ENCODE measurements at places on chromosomes 12 and 14.

- no peak for DNase-seq
Observed at GRCh38 chr12:131112021-131112420, 158.3 kb downstream of the ADGRD1 start.

DNA sequence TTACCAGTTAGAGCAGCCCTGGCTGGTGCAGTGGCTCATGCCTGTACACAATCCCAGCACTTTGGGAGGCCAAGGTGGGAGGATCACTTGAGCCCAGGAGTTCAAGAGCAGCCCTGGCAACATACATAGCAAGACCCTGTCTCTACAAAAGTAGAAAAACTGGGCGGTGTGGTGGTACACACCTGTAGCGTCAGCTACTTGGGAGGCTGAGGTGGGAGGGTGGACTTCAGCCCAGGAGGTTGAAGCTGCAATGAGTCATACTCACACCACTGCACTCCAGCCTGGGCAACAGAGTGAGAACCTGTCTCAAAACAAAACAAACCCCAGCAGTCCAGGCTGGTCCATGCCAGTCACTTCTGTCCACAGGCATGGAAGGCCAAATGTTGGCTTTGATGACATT lies 7.4 kb downstream of the COX14 start:
- no peak for DNase-seq

GRCh38 chr14:36657399-36658122 lies 4.1 kb upstream of the PAX9 start:
- DNase-seq, result no peak

DNA sequence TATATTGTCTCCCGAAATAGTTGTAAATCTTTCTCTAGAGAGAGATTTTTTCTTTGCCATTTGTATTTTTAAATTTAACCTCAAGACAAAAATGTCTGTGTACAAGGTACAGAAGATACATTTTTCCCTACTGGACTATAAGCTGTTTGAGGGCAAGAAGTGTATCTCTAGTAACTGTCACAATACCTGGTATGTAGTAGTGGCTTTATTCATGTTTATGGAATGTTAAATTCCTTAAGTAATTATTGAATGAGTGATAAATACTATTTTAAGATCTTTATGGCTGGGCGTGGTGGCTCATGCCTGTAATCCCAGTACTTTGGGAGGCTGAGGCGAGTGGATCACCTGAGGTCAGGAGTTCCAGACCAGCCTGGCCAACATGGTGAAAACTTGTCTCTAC lies 24.4 kb upstream of the CDK17 start:
- no peak for DNase-seq

GRCh38 chr12:54439096-54439495 lies 20.0 kb upstream of the ITGA5 start:
- DNase-seq, result no peak

DNA sequence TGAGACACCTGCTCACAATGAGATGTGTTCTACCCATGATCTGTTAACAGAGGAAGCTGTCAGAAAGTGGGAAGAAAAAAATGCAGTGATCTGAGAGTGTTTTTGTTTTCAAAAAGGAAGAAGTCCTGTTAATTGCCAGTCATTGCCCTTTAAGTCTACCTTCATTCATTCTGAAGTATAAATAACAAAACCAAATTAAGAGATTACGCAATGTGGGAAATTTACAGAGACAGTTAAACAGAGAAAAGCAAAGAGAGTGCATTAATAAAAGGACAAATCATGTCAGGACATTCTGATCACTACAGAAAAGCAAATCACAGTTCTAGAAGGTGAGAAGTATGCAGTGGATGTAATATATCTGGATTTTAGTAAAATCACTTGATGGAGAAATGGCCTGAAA lies 154.2 kb downstream of the NRXN3 start:
- no peak for DNase-seq

DNA sequence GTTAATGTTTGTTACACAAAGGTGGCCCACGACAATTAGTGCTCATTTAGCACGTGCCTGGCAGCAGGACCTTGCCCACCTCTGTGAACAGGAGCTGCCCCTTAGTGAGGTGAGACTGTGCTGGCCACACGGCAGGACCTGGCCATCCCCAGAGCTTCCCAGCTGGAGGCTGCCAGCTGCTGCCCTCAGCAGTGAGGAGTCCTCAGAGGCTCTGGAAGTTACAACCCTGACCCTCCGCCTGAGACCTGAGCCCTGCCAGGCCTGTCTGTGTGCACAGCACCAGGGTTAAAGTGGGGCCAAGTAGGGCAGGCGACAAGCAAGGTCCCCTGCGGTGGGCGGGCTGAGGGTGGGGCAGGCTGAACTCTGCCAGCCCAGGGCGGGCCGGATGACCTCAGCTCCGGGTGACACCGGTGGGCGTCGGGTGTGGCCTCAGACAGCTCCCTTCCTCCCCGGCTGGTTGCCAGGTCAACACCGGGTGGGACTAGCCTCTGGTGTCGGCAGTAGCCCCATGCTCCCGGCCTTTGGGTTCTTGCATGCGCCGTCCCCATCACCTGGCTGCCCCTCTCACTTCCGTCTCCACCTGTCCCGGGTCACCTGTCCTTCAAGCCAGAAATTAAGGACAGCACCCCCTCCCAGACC lies 9.2 kb upstream of the LBHD2 start:
- peak; percentile 27 for DNase-seq

DNA sequence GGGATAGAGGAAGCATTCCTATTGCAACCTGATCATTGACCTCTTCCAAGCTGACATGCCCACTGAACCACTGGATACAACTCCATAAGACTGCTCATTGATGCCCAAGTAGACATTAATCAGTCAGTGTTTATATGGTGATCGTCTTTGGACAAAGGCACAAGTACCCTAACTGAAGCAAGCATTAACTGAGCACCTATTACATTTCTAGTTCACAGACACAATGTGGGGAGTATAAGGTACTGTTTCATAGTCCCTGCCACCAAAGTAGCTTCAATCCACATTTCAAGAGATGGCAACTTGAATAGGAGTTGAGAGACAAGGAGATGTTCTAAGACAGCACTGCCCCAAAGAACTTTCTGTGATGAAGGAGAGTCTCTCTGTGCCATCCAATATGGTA lies 10.9 kb upstream of the COL2A1 start:
- no peak for DNase-seq

DNA sequence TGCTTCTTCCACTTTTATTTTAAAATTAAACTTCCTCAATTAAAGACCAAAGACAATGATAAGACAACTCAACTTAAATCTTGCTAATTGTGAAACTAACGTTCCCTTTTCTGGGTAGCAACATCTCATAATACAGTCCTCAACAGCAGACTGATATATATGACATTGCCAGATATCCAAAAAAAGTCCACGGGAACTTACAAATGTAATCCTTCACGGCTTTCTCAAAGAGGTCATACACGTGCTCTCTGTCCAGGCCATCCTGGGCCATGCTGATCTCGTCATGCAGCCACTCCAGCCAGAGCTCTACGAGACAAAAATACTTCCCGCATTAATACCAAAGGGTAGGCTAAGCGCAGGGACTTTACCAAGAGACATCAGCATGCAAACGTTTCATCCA lies 13.3 kb downstream of the SART3 start:
- DNase-seq, result no peak

- DNase-seq, result no peak
Observed at GRCh38 chr12:93745286-93745685, 68.1 kb downstream of the CRADD start.

- DNase-seq, result no peak
Observed at GRCh38 chr12:22978962-22979361, 354.0 kb downstream of the ETNK1 start.

- no peak for DNase-seq
Observed at GRCh38 chr12:4068981-4069669, 195.9 kb upstream of the PARP11 start.

DNA sequence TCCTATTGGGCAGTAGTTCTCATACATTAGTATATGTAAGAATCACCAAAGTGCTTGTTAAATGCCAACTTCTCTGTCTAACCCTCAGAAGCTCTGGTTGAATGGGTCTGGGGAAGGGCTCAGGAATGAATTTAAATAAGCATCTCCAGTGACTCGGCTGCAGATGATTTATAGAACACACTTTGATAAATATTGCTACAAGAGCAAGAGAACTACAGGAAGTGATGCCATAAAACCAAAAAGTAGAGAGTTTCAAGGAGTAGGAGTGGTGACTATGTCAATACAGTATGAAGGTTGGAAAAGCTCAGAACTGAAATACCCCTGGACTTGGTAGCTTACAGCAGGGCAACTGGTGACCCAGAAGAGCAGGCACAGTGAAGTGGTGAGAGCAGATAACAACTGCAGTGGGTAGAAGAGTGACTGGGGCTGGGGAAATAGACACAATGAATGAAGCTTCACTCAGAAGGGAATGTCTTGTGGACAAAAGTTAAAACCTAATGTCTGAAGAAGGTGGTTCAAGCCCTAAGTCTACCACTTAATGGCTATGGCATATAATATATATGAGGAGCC lies 8.0 kb upstream of the PLEKHA5 start:
- DNase-seq, result no peak

GRCh38 chr14:65926935-65927700 lies 514.6 kb downstream of the FUT8 start:
- DNase-seq, result no peak

DNA sequence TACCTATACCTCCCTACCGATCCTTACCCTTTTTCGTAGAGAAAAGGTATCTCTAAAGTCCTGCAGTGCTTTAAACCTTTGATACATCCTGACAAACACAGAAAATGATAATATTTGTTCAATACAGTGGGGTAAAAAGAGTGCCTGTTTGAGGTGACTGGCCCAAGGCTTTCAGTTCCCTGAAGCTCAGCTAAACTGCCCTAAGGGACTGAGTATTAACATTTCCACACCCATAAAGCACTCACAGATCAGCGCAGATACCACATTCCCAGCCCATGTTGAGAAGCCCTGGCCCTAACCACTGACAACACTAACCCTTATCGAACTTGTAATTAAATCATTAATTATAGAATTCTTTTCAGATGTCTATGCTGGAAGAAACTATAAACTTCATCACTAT lies 108.7 kb downstream of the DIP2B start:
- DNase-seq, result no peak

DNA sequence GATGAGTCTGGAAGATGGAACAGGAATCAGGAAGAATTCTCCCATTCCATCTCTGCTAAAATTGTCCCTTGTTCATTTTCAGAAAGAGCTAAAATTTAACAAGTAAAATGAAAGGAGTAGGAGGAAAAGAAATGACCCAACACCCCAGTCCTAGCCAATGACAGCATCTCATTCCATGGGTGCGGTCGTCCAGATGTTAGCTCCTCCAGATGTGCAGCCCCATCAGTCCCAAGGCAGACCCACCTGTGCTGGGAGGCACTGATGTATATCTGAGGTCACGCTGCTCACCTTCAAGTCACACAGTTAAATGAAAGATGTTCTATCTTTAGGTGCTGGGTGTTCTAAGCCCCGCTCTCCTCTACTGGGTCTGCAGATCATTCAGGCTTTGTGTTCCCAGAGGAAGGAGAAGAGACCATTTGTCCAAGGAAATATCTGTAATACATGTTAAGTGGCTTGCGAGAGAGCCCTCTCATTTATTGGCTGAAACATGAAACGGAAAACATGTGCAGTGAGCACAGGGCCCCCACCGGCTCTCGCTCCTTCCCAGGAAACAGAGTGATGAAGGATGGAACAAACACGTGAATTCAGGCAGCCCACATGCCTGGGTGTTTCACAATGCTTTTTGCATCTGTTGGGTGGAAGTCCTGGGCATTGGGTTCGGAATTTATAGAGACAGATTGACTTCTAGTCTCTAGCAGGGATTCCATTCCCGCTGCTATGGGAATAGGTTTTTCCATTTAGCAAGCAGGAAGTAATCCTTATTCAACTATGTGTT lies 294.6 kb downstream of the NUAK1 start:
- DNase-seq, result no peak

- DNase-seq, result no peak
Observed at GRCh38 chr12:56267443-56268071, 815 bp downstream of the COQ10A start.

GRCh38 chr14:35944847-35945246 lies 118.7 kb downstream of the BRMS1L start:
- DNase-seq, result peak; percentile 30

- DNase-seq, result no peak
Observed at GRCh38 chr14:103540821-103541708, 12.1 kb downstream of the TRMT61A start.

Data from activated CD4-positive, alpha-beta memory T cell treated with anti-CD3 and anti-CD28 coated beads for 36 hours (primary cell).